ENCODE measurements at places on chromosomes 16 and 17.

GRCh38 chr17:38455288-38455915 lies 27.1 kb downstream of the ARHGAP23 start:
- no peak for DNase-seq

DNA sequence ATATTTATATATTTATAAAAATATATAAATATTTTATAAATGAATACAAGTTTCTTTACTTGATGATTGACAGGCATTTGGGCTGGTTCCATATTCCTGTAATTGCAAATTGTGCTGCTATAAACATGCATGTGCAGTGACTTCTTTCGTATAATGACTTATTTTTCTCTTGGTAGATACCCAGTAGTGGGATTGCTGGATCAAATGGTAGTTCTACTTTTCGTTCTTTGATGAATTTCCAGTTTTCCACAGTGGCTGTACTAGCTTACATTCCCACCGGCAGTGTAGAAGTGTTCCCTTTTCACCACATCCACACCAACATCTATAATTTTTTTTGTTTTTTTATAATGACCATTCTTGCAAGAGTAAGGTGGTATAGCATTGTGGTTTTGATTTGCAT lies 7.8 kb downstream of the ACSM2B start:
- no peak for DNase-seq

DNA sequence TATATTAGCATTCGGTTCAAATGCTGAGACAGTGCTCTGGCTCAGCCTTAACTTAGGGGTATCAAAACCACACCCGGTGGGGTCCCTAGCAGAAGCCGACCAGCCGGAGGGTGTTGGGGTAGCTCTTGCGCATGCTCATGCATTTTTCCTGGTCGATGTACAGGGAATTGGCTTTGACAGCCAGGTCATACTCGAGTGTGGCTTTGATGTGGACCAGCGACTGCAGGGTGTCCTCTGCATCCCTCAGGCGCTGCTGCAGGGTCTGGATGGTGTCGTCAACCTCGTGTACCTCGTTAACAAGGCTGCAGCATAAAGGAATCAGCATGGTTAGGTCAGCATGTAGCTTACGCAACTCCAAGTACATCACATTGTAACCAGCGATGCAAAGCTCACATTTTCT lies 37.5 kb downstream of the TEKT3 start:
- no peak for DNase-seq

GRCh38 chr17:9893411-9894012 lies 11.6 kb downstream of the RCVRN start:
- DNase-seq: no peak

DNA sequence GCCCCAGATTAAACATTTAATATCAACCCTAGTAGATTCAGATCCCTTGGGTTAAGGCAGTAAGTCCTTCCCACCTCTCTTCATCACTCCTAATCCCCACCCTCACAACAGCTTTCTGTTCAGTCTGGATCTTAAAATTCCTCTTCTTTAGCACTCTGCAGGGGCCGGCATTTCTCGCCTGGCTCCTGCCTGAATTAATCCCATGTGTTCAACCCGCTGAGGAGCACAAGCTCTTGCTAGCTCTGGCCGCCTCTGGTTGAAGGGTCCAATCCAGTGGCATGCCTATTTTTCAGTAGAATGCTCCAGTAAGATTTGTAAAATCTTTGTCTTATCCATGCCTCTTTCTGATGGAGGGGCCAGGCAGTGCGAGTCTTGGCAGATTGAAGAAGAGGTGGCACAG lies 59.2 kb downstream of the CYB5B start:
- no peak for DNase-seq

DNA sequence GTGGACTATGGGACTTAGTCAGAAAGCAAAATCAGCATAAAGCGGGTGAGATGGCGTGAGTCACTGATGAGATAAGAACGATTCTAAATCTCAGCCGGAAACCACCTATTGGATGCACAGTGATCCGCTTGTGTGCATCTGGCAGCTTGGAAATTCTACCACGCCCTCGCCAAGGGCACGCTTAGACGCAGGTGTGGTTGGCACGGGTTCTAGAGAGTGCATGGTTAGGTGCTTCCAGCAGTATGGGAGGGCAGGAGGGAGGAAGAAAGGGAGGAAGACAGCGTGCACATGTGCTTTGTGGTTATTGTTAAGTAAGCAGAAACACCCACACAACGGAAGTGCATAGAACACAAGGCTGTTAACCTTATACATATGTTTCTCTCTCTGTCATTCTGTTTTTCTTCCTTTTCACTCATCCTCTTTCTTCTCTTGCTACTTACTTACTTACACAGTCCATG lies 374.0 kb upstream of the ASIC2 start:
- no peak for DNase-seq

DNA sequence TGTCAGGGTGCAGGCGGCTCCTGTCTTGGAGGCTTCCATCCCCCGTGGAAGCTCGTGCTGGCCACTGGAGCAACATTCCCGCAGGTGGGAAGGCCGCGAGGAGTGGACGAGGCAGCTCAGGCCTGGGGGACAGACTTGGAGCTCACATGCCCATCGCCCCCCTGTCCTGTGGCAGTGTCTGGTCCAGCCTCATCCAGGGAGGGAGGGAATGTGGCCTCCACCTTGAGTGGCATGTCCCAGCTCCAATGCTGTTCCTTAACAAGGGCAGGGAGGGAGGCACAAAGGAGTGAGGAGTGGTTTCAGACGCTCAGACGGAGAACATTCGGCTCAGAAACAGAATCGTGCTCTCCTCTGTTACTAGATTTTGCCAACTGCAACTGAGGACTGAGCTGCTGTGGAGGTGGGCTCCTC lies 159.4 kb upstream of the CHMP6 start:
- no peak for DNase-seq

GRCh38 chr17:62760059-62760944 lies 47.8 kb downstream of the MARCHF10 start:
- DNase-seq: no peak

- DNase-seq: no peak
Observed at GRCh38 chr17:30341703-30342249, 7.9 kb upstream of the TMIGD1 start.

GRCh38 chr16:11706180-11706742 lies 36.4 kb downstream of the TXNDC11 start:
- no peak for DNase-seq

GRCh38 chr16:10782628-10783027 lies 36.0 kb downstream of the TVP23A start:
- no peak for DNase-seq

DNA sequence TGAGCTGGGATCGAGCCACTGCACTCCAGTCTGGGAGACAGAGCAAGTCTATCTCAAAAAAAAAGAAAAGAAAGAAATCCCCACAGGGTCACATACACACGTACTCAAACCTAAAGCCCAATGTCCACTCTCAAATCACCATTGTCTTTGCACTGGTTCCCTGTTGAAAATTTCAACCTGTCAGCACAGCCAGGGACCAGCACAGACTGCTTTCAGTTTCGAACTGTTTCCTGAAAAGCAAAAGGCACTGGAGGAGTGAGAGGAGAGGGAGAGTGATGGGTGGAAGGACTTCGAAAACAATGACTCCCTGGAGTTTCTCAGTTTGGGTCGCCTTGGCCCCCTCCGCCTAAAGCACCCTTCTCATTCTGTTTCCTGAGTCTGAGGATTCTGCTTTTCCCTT lies 9.0 kb upstream of the CD300C start:
- DNase-seq: no peak

GRCh38 chr16:49827805-49828438 lies 28.0 kb downstream of the ZNF423 start:
- no peak for DNase-seq

DNA sequence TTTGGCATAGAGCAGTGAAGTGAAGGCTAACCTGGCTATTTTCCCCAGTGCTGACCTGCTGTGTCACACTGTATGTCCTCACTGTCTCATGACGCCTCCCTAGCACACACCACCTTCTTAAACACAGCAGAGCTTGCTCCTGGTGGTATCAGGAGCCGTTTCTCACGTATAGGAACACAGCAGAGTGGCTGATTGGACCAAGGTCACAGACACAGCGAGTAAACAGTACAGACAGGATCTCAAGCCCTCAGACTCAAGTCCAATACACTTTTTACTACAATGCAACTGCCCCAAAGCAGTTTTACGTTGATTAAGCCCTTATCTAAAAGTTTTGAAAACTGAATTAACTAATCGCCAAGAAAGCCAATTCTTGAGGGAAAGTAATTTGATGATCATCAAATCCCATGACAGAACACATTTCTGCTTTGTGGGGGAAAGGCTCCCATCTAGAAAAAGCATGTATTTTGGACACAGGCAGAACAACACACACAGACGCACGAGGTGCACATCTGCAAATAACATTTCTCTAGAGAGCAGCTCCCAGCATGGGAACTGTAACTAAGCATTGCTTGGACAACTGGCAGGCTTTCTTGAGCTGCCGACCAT lies 15.2 kb downstream of the ARHGAP17 start:
- no peak for DNase-seq

GRCh38 chr16:30141750-30142149 lies 18.7 kb upstream of the MAPK3 start:
- DNase-seq: no peak

GRCh38 chr17:50213026-50214022 lies 11.9 kb upstream of the COL1A1 start:
- DNase-seq: no peak

- no peak for DNase-seq
Observed at GRCh38 chr16:28930652-28931051, 1.1 kb upstream of the CD19 start.

DNA sequence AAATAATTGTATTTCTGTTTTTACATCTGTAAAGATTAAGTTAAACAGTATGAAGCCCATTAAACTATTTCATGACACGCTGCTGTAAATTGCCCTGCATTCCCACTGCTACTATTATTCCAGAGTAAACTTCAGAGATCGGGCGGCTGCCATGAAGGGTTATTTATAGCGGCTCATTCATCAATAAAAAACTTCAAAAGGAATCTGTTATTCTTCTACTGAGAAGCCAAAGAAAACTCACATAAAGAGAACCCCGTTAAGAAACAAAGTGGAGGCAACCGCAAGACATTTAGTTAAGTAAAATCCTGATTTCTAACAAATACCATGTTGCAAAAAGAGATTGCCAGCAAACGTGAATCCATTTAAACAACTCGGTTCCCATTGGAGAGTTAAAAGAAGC lies 16.4 kb downstream of the FOXL1 start:
- no peak for DNase-seq

Data from NCI-H2081 treated with DMSO at 0.1 percent for 48 hours (cell line).